ENCODE measurements at places on chromosomes 16 and 17.

DNA sequence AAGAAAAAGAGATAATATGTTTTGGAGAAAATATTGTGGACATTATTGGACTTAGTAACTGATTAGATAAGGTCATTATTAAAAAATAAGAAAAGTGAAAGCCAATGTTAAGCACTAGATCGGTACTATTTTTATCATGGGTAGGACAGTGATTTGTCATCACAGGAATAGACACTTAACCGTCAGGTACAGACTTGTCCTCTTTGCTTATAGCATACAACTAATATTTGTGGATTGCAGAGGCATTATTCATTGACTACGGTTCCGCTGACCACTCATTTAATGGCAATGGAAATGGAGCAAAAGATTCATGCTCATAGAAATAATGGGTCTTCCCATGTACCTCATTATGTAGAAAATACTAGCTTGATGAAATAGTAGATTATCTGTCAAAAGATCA, 596.3 kb upstream of the CA10 start:
- DNase-seq, result no peak

DNA sequence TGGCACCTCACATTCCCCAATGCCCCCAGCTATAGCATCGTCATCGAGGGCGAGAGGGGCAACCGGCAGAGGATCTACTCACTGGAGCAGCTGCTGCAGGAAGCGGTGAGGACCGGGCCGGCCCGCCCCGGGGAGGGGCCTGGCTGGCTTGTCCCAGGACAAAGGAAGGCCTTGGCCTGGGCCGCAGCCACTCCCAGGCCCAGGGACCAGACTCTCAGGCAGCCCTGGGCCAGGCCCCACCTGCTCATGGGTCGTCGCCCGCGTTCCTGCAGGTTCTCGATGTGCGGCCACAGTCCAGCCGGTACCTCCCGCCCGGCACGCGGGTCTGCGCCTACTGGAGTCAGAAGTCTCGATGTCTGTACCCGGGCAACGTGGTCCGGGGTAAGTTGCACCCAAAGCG, 53.4 kb downstream of the ACTG1 start:
- no peak for DNase-seq

- no peak for DNase-seq
Observed at GRCh38 chr17:74211912-74212208, 1.5 kb upstream of the TTYH2 start.

GRCh38 chr16:35102780-35103403, 1643.5 kb downstream of the TP53TG3F start:
- DNase-seq, result no peak

DNA sequence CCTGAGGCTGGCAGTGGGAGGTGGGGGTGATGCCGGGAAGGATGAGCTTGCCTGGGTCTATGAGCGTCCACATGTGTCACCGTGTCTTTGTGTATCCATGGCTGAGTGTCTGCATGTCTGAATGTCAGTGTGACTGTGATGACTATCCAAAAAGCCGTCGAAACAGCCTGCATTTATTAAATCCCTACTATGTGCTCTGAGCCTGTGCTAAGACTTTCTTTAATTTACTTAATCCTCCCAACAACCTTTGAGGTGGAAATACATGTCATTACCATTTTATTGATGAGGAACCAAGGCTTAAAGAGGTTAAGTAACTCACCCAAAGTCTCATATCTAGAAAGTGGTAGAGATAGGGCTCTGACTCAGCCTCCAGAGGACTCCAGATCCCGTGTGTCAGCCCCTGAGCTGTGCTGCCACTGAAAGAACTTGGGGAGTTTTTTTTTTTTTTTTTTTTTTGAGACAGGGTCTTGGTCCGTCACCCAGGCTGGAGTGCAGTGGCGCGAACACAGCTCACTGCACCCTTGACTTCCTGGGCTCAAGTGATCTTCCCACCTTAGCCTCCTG, 20.0 kb downstream of the ARHGAP23 start:
- no peak for DNase-seq

DNA sequence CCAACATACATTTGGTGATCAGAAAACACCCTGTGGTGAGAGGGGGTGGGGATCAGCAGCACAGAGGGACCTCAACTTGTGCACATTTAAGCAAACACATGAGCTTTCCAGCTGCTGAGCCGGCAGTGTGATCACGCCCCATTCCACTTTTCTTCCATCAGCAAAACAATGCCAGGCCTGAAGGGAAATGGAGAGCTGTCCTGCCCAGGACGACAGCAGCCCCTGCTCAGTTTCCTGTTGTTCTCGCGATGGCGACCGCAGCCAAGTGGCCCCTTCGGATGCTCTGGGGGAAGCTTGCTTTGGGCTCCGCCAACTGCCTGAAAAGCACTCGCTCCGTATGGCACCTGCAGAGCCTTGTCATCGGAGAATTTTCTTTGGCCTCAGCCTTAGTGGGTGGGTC, 272.3 kb downstream of the FOXL1 start:
- no peak for DNase-seq
